ENCODE measurements at places on chromosomes 13 and 19. TPM values are rescaled to one million over a fixed set of nuclear protein-coding genes. Genes with fewer than 3 reads are reported as not detected.

FUZ gene
- total RNA-seq = 19.8 TPM

- peak; percentile 51 for DNase-seq
Observed at GRCh38 chr13:41577436-41577835, 120.1 kb downstream of the RGCC start.

DNA sequence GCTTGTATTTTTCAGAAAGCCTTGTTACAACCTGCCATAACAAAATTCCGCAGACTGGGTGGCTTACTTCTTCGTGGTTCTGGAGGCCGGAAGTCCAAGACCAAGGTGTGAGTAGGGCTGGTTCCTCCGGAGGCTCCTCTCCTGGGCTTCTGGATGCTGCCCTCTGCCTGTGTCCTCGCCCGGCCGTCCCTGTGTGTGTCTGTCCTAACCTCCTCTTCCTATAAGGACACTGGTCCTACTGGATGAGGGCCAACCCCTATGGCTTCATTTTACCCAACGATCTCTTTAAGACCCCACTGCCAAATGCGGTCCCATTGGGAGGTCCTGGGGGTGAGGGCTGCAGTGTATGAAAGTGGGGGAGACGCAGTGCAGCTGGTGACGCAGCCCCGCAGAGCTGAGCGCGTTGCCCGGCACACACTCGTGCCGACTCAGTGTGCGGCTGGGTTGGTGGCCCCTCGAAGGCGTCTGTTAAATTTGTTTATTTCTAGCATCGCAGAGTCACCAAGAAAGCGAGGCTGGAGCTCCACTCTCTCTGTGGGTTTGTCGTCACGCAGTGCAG, 116.7 kb downstream of the SOX1 start:
- no peak for DNase-seq

KLK6 gene
- not detected for total RNA-seq

ZNF571 gene
- total RNA-seq = 2.4 TPM

ZNF682 gene
- 6.3 TPM for total RNA-seq

NFIX gene
- total RNA-seq = 160 TPM

IFT88 gene
- total RNA-seq = 6.0 TPM

GRCh38 chr19:925087-925525, 729 bp upstream of the ARID3A start:
- DNase-seq = no peak

PRR12 gene
- total RNA-seq = 12.6 TPM

All from Right ventricle myocardium superior (tissue), 1 donor.